Activated CD8-positive, alpha-beta memory T cell treated with anti-CD3 and anti-CD28 coated beads for 4 hours (primary cell): ENCODE measurements at places on chromosomes 12 and 14.

DNA sequence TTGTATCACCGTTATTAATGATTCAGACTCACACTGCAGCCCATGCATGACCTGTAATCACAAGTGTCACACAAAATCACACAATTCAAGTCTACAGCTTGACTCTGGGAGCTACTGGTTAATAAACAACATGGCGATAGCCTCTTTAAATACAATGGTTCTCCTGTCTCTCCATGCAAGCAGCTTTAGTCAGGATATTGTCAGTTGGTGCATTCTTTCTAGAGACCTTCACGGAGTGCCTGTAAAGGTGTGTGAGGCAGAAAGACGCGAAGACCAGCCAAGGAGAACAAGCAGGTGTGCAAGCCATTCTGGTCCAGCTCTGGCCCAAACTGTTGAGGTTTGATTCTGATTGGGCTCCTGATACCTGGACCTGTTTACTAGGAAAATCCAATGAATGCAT lies 40.0 kb upstream of the FOXN3 start:
- DNase-seq = no peak

DNA sequence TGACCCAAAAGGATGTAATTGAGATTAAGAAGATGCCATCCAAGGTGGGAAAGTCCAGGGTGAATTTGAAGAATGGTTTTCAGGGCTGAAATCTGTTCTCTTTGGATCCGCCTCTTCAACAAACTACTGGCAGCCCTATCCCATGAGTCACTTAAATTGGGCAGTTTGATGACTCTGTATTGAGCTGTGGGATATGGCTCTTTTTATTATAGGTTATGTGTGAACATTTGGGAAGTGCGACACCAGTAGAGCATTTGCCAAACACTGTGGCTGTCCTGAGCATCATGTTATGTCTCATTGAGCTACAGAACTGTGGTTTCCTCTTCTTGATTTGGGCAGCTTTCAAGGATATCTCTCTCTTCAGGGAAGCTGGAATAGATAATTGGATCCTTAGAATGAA lies 22.3 kb downstream of the IFT43 start:
- no peak for DNase-seq

- DNase-seq = no peak
Observed at GRCh38 chr12:12722435-12723148, 5.4 kb downstream of the CDKN1B start.

DNA sequence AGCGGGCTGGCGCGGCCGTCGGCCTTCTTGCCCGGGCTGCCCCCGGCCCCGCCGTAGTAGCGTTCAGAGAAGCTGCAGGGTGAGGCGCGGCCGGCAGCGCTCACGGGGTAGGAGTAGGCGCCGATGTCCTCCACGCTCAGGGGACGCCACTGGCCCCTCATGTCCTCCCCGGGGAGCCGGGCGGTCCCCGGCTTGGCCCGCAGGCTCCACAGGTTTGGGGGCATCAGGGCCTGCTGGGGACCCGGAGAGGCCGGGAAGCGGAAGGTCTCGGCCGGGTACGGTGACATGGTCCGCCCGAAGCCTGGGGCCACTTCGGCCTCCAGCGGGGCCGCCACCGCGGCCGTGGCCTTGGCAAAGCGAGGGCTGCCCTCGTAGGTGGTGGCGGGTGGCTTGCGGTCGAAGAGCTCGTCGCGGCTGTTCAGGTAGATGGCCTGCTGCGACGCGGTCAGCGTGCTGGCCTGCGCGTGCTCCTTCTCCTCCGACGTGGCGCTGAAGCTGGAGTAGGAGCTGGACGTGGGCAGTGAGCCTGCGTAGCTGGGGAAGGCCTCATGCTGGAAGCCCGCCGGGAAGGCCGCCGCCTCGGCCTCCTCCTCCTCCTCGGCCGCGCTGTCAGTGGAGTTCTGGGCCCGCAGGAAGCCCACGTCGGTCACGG lies 48.7 kb downstream of the BEGAIN start:
- DNase-seq = no peak

DNA sequence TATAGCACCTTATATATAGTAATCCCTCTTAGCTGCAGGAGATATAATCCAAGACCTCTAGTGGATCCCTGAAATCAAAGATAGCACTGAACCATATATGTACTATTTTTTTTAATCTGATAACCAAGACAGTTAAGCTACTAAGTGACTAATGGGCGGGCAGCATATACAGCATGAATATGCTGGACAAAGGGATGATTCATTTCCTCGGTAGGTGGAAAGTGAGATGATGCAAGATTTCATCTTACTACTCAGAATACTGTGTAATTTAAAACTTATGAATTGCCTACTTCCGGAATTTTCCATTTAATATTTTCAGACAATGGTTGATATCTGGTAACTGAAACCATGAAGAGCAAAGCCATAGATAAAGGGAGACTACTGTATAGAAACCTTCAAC lies 36.2 kb downstream of the PRMT8 start:
- DNase-seq = no peak

- DNase-seq = no peak
Observed at GRCh38 chr14:32381869-32382268, 52.8 kb downstream of the AKAP6 start.

DNA sequence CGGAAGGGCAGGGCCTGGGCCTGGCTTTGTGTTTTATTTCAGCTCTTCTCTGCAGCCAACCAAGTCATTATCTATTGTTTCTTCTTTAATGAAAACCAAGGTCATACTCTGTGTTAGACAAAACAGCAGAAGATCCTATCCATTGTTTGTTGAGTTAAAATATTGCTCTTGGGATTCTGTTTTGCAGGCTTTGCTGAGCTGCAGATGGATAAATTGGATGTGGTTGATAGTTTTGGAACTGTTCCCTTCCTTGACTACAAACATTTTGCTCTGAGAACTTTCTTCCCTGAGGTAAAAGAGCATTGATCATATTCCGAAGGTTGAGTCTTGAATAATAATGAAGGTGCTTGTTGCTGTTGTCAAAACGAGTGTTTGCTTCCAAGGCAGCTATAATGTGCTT lies 106.6 kb downstream of the PLXNC1 start:
- DNase-seq = no peak

- no peak for DNase-seq
Observed at GRCh38 chr12:101521136-101521535, 46.0 kb downstream of the SPIC start.

- no peak for DNase-seq
Observed at GRCh38 chr12:21656905-21657325, 727 bp downstream of the LDHB start.
